NCI-H446 (cell line): ENCODE measurements at places on chromosomes 13 and 19.

- no peak for DNase-seq
These were observed 44.5 kb downstream of the ACTN4 start for GRCh38 chr19:38691938-38692457.

DNA sequence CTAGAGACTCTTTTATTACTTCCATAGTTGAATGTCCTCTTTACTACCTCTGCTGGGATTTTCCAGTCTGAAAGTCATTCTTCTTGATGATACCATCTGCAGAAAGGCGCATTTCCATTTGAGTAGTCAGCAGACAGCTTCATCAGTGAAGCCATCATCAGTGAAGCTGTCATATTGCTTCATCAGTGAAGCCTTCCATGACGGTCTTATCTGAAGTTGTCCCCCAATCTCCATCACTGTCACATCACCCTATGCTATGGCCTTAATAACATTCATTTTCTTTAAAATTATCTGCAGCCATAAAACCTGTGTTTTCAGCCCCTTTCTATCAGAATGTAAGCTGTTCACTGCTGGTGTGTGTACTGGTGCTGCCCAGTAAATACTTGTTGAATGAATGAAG, 151.6 kb downstream of the B3GLCT start:
- no peak for DNase-seq

GRCh38 chr13:77139306-77139705, 112.3 kb upstream of the FBXL3 start:
- no peak for DNase-seq

DNA sequence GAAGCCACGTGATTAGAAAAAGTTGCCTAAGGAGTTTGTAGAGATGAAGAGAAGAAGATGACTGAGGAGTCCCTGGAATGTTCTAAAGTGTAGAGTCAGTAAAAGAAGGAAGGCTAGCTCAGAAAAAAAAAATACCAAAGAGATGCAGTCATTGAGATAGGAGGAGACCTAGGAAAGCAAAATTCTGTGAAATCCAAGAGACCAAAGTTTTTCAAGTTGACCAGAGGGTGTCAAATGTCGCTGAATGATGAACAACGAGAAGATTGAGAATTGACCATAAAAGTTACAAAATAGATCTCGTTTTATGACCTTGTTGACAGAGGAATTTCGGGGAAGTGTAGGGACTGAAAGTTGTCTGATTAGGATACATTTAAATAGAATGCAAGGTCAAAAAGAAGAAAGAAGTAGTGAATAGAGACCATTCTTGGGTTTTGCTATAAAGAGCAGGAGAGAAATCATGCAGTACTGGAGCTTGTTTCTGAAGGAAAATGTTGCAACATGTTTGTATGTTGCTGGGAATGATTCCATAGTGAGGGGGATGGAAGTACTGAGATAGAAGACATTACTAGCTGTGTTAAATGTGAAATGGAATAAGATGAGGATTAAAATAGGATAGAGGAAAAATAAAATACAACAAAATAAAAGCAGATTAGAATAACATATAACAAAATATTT, 30.2 kb upstream of the HTR2A start:
- no peak for DNase-seq

GRCh38 chr13:110310541-110311442, 3.7 kb downstream of the COL4A2 start:
- no peak for DNase-seq

GRCh38 chr13:28093881-28094280, 6.5 kb downstream of the FLT3 start:
- no peak for DNase-seq

GRCh38 chr13:44031555-44031954, 151.9 kb downstream of the LACC1 start:
- no peak for DNase-seq

GRCh38 chr13:98315466-98315865, 138.4 kb upstream of the RNF113B start:
- no peak for DNase-seq

DNA sequence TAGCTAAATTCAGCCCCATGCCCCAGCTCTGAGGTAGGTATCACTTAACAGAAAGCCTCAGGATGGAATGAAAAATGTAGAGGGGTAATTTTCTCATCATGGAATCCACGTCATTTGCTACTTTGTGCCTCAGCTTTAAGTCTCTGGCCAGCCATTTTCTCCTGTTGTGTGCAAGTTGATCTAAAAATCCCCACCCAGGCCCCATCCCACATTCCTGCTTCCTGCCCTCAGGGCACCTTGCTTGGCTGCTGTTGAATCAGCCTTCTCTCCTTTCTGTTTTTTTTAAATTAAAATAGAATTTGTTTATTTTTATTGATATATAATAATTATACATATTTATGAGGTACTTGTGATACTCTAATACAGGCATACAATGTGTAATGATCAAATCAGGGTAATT, 179.9 kb upstream of the TSHZ3 start:
- no peak for DNase-seq

- no peak for DNase-seq
These were observed 20.9 kb downstream of the CAPS start for GRCh38 chr19:5934774-5935472.

DNA sequence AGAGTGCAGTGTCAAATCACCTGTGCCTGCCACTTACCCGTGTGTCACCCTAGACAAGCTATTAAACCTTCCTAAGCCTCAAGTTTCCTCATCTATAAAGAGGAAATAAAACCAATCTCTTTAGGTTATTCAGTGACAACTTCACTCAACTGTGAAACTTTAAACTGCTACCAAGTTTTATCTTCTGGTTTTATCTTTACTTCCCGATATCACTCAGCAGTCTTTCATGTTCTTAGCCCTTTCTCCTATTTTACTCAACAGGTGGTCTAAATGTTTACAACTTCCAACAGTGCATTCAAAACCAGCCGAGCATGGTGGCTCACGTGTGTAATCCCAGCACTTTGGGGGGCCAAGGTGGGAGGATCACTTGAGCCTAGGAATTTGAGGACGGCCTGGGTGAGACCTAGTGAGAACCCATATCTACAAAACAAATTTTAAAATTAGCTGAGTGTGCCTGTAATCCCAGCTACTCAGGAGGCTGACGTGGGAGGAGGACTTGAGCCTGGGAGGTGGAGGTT, 59.6 kb downstream of the GPALPP1 start:
- no peak for DNase-seq

GRCh38 chr13:45921162-45921736, 69.7 kb upstream of the SIAH3 start:
- DNase-seq = no peak

- no peak for DNase-seq
These were observed 21.1 kb downstream of the PROSER1 start for GRCh38 chr13:39016787-39017186.

DNA sequence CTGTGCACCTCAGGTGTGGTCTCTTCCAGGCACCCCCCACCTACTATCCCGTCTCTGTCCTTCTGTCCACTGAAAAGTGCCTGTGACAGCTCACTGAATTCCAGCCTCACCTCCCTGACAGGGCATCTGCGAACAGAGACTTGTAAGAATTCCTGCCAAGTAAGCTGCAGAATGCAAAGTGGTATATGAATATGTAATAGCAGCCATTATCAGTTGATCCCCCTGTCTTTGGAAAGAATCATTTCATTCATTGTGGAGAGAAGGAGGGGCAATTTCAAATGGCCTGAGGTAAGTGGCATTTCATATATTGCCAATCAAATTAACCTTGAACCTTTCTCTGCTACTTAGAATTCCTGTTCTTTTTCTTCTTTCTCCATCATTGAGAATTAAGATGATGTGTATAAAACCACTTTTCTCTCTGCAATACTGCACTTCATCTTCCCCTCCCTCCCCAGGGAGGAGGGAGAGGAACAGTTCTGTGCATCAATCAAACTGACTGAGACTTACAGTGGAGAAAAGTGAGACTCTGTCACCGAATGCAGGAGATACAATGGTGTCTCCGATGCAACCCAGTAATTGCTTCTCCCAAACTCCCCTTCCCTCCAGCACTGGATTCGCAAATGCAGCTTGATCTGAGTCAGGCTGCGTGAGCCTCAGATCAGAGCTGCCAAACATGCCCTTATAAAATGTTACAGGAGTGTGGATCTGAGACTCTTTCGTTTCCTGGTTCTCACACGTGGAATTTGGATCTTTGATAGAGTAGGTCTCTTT, 91.7 kb downstream of the SLC10A2 start:
- DNase-seq = no peak

DNA sequence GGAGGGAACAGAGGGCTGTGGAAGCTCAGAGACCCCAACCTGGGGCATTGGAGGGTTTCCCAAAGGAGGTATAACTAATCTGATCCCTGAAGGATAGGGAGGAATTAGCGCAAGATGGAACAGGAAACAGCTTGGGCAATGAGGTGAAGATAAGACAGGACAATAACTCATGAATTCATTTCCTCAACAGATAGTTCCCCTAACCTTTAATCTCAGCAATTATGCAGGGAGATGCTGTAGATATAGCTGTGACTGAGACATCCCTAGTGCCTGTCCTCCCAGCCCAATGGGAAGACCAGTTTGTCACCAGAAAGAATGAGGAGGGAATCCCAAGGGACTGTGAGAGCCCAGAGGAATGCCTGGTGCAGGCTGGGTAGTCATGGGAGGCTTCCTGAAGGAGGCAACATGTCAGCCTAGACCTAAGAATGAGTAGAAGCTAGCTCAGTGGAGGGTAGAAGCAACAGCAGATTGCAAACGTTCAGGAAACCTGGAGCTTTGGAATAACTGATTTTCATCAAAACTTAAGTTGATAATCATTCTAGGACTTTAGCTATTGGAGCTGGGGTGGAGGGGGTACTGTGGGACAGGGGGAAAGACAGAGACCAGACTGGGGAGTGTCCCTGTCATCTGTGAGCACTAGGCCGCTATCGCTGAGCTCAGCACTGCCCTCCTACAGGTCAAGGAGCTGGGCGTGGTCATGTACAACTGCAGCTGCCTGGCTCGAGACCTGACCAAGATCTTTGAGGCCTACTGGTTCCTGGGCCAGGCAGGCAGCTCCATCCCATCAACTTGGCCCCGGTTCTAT, 18.8 kb downstream of the HIPK4 start:
- DNase-seq = no peak

GRCh38 chr13:89052699-89053098, 1381.5 kb downstream of the SLITRK5 start:
- DNase-seq = no peak

- DNase-seq = no peak
These were observed 16.6 kb upstream of the SHKBP1 start for GRCh38 chr19:40560092-40560507.

GRCh38 chr13:52127378-52127777, 1.5 kb downstream of the NEK5 start:
- DNase-seq = no peak

- DNase-seq = no peak
These were observed 30.9 kb upstream of the SMAD9 start for GRCh38 chr13:36950920-36951319.

- peak; percentile 84 for DNase-seq
These were observed 6.7 kb downstream of the NAPSA start for GRCh38 chr19:50358483-50359327.

DNA sequence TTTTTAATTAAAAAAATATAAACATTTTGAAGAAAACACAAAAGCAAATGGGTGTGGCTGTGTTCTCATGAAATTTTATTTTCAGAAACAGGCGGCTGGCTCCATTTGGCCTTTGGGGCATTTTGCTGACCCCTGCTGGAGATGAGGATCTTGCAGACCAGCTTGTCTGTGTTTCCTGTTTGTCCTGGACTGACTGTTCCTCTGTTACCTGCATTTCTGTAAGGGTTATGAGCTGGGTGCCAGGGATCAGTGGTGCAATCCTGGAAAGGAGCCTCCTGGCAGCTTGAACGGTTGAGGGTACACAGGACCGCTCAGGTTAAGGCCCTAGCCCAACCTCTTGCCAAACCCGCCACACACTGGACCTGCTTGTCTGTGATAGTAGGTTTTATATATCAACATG, 49.9 kb downstream of the ZNF787 start:
- DNase-seq = peak; percentile 17

DNA sequence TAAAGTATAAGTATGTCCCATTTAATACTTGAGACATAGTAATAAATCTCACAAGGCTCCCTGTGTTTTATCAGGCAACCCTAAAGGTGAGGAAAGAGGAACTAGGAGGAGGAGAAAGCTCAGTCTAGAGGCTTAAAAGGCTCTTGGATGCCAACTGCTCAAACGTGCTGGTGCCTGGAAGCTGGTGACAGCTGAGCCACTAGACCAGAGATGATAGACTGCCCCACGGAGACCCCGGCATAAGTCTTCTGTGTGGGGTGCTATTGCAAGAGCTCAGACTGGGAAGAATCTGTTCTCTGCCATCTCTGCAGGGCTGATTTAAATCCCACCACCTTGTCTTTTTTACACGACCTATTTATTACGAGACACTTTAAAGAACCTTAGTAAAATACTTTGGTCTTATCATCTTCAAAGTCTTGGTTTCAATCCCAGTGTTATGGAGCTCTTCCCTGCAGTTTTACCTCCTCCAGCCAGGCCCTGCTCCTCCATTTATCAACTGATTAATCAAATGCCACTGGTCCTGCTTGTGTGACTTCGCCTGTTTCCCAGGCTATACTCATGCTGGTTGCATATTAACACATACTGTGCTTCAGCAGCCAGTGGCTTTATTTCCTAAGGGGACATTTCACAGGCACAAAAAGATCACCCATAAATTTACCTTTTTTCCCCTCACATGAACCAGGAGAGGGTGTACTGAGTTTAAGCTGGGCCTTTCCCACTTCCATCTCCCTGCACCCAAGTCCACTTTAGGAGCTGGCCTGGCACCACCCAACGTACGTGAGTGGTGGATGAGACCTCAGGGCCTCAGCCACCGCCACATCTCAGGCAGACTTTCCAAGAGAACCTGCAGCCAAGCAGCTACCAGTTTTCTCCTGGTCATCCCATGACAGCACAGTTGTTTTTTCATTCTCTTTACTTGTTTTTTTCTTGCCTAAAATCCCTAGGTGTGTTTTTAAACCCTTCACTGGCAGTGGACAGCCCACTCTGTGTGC, 7.8 kb upstream of the ATP12A start:
- no peak for DNase-seq

DNA sequence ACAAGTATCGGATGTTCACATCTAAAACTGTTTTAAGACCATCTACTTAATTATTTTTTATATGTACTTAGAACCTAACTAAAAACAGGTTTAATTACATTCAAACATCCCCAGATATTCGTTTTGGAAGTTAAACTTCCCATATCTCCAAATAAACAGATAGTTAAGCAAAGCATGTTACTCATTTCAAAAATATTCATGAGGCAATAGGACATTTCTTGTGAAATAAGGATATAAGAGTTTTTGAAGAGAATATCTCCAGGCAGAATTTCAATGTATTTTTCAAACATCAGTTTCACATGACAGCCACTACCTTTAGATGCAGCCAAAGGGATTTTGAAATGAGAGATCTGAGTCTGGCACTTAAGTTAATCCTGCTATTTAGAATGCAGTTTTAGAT, 697.5 kb downstream of the SLITRK1 start:
- DNase-seq = no peak

- DNase-seq = no peak
These were observed 20.5 kb downstream of the SMARCA4 start for GRCh38 chr19:10981252-10981895.

GRCh38 chr19:18274781-18275356, 617 bp upstream of the IQCN start:
- peak; percentile 93 for DNase-seq
